ENCODE measurements at places on chromosomes 7 and 10. TPM values are rescaled to one million over a fixed set of nuclear protein-coding genes. Genes with fewer than 3 reads are reported as not detected.

PIP4K2A gene
- 21.9 TPM for total RNA-seq

GRCh38 chr7:18320971-18321567 lies 174.5 kb upstream of the HDAC9 start:
- no peak for DNase-seq

GRCh38 chr10:51874131-51874530 lies 174.7 kb upstream of the CSTF2T start:
- DNase-seq = no peak

CNPY1 gene
- not detected for total RNA-seq

DNA sequence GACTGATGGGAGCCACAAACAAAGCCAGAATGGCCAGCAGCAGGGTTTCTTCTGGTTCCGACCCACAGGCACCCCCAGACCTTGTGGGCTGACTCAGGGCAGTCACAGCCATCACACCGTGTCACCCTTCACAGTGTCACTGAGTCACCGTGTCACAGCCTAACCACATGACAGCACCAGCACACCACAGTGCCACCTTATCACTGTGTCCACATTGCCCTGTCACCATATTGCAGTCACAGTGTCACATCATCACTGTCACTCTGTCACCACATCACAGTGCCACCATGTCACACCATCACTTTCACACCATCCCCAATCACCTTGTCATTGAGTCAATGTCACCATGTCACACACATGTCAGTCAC lies 77.0 kb downstream of the OAT start:
- DNase-seq = peak; percentile 53

RBM33 gene
- total RNA-seq = 60.4 TPM

- no peak for DNase-seq
Measured at GRCh38 chr10:92681306-92681834, 8.4 kb upstream of the HHEX start.

- no peak for DNase-seq
Measured at GRCh38 chr10:79269443-79269842, 77.8 kb upstream of the PPIF start.

OR13A1 gene
- not detected for total RNA-seq

GRCh38 chr7:73971322-73971703 lies 56.7 kb upstream of the ELN start:
- no peak for DNase-seq

DNA sequence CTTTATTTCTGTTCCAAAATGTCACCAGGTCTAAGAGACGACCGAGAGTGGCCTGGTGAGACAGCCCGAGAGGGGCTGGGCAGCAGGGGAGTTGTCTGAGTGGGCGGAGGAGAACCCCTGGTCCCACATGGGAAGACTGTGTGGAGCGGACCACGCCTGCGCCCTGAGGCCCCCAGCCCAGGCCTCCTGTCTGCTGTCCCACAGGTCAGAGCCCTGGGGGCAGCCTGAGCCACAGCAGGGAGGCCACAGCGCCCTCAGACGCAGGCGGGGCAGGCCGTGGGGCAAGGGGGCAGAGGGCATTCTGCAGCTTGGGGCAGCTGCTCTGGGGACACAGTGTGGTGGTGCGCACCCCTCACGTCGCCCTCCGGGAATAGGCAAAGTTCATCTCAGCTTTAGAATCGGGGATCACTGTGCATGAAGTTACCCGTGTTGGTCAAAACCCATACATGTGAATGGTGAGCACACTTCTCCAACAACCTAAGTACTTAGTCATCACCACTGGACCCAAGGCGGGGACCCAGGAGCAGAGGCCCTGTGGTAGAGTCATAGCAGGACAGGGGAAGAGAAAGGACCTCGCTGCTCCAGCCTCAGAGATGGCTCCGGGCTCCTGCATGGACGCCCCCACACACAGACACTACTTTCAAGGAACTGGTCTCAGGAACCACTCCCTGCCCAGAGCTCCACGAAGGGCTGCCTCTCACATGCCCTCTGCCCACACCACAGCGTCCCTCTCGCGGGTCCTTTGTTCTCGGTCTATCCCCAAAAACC lies 214.7 kb downstream of the ELFN1 start:
- no peak for DNase-seq

ADARB2 gene
- 3.2 TPM for total RNA-seq

DNA sequence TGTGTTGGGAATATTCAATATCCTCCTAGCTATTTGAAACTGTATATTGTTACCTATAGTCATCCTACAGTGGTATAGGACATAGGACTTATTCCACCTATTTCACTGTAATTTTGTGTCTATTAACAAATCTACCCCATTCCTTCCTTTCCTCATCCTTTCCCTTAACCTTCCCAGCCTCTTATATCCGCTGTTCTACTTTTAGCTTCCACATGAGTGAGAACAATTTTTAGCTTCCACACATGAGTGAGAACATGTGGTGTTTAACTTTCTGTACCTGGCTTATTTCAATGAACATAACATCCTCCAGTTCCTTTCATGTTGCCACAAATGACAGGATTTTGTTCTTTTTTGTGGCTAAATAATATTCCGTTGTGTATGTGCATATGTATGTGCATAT lies 95.9 kb upstream of the FGL2 start:
- DNase-seq = no peak

- no peak for DNase-seq
Measured at GRCh38 chr10:22536620-22537019, 177.8 kb downstream of the PIP4K2A start.

- no peak for DNase-seq
Measured at GRCh38 chr10:102240467-102241031, 763 bp downstream of the PITX3 start.

- DNase-seq = no peak
Measured at GRCh38 chr10:33719005-33719703, 384.7 kb upstream of the NRP1 start.

CYP2E1 gene
- 2.5 TPM for total RNA-seq

GRCh38 chr10:132412316-132413192 lies 15.6 kb downstream of the PWWP2B start:
- no peak for DNase-seq

TMEM140 gene
- 25.8 TPM for total RNA-seq

DNA sequence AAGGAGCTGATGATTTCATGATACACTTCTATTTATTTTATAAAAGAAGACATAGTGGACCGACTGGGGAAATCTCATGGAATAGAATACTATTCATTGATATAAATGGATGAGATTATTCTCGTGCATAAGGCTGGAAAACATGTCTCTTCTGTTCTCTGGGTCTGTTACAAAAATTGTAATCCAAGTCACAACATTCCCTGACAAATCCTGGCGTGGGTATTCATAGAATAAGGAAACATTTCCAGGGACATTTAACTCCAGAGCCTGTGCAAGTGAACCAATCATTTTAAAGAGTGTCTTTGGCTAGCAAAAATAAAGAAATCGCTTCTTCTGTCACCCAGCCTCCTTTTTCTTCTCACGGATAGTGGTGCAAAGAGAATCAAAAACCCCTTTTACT lies 1148.5 kb upstream of the AUTS2 start:
- DNase-seq = no peak

GRCh38 chr10:110827875-110828274 lies 43.9 kb upstream of the PDCD4 start:
- peak; percentile 81 for DNase-seq

DNA sequence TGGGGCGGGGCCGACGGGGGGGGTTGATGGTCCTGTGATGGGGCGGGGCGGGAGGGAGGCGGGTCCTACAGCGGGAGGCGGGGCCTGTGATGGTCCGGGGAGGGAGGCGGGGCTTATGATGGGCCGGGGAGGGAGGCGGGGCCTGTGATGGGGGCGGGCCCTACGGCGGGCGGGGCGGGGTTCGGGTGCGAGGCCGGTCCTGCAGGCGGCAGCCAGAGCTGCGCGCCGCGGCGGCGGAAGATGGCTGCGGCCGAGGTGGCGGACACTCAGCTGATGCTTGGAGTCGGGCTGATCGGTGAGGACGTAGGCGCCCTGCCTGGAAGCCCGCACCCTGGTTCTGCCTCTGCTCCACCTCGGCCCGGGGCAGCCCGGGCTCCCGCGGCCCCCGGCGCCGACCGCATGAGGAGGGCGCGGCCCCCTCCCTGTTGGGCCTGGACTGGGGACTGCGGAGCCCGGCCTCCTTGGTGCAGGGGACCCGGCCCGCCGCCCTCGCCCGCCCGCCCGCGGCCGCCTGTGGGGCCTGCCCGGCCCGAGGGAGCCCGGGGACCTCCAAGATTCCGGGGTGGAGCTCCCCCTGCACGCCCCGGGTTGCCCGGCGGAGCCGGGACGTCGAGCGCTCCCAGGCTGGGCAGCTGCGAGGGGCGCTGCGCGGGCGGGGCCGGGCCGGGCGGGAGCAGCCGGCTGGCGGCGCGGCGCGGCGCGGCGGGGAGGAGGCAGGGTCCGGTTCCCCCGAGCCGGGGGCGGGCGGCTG lies at the start of gene DENND10:
DENND10 (plus strand) TSS at position 211 of the 751 bp plus-strand sequence; CDS start at position 241, 30 bp downstream.
- DNase-seq = peak; percentile 94

DNA sequence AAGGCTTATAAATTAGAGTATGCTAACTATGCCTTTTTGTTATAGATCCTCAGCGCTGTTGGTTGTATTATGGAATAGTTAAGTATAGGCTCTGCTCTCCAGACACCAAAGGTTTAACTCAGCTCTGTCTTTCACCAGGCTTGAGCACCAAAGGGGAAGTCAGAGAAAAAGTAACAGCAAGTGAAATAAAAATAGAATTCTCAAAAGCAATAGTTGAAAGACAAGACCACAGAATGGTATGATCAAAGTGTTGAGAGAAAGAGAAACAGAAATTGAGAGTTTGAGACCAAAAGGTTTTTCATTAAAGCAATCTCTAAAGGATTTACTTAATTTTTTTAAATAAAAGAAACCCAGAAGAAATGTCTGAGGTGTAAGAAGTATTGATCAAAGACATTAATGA lies 529.8 kb upstream of the C7orf33 start:
- no peak for DNase-seq
